ENCODE measurements at places on chromosomes 2 and 18.

GRCh38 chr2:68663371-68664156 is 20.2 kb downstream of the PROKR1 start:
- DNase-seq: no peak

DNA sequence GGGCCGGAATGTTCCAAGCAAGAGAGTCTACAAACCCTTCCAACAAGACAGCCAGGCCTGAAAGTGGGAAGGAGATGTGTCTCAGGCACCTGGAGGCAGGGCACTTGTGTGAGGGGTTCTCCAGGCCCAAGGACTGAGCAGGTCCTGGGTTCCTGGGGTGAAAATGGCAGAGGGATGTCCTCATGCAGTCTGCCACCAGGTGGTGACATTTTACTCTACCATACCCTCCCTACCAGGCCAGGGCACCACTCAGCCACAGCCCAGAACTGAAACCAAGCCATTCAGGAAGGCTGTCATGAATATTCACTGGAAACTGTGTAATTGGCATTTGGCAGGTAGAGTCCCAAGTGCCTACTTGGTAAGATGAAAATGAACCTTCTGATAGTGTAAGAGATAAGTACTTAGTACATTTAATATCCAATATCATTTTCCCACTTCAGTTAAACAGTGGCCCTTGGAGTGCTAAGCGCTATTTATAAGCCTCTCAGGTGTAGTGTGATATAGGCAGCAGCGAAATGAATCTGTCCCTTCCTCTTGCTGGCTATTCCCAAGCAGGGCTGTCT is 185.1 kb downstream of the MYO5B start:
- DNase-seq: no peak

GRCh38 chr2:158184556-158185343 is 83.1 kb downstream of the UPP2 start:
- no peak for DNase-seq

DNA sequence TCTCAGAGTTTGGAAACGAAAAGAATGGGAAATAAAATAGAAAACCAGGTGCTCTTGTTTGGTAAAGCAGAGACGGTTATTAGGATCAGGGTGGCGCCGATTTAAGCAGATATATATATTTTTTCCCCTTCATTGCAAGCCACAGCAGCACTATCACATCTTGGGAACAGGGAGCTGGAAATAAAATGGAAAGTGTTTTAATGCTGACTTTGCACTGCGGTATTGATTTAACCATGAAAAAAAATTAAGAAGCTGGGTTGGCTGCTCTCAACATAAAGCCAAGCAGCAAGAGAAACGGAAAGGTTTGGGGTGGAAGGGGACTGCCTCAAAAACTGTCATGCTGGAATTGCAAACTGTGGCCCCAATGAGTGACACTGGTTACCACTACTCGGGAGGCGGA is 102.7 kb upstream of the ZBTB14 start:
- DNase-seq: no peak

- DNase-seq: no peak
Measured at GRCh38 chr2:62785810-62786597, 80.5 kb downstream of the EHBP1 start.
